ENCODE measurements at places on chromosomes 13 and 19. TPM values are rescaled to one million over a fixed set of nuclear protein-coding genes. Genes with fewer than 3 reads are reported as not detected.

DNA sequence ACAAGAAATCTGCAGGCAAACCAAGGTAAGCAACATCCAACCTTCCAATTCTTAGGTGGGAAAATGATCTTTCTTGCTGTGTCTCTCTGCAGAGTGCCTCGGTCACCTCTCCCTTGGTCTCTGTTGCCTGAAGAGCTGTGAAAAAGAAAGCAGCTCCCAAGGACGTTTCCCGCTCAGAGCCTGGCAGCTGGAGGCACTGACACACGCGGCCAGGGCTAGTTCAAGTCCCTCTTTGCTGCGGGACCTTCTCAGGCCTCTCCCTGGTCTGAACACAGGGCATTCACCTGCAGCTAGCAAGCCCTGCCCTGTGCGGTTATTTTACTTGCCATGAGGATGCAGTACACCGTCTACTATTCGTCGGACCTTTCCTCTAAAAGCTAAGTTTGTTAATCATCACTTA lies 3.8 kb downstream of the MED26 start:
- H3K27ac ChIP-seq: no peak overlapping the region
- no peaks in the 10 kb centered on the region for H3K27me3 ChIP-seq
- no peak overlapping the region for H3K4me3 ChIP-seq
- no peaks in the 10 kb centered on the region for H3K36me3 ChIP-seq
- H3K4me1 ChIP-seq: peaks cover 75% of the 10 kb centered on the region
- no peak for DNase-seq

Gene ERF
- 3.4 TPM for polyA plus RNA-seq

DNA sequence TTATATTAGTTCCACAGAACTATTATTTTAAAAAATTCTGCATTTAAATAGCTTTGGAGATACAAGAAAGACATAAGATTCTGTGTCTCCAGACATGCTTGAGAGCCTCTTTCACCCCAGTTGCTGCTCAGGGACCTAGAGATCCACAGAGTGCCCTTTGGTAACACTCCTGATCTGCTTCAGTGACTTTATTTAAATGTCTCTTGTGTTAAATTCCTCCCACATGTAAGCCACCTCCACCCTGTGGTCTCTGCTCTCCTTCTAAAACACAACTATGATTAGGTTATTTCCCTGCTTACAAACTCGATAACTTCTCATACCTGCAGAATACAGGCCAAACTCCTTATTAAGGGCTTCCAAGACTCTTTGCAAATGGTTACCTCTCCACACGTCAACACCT lies 141.0 kb downstream of the RFC3 start:
- H3K36me3 ChIP-seq: no peaks in the 10 kb centered on the region
- H3K27ac ChIP-seq: no peak overlapping the region
- H3K4me1 ChIP-seq: peaks cover 6% of the 10 kb centered on the region
- no peaks in the 10 kb centered on the region for H3K27me3 ChIP-seq

DNA sequence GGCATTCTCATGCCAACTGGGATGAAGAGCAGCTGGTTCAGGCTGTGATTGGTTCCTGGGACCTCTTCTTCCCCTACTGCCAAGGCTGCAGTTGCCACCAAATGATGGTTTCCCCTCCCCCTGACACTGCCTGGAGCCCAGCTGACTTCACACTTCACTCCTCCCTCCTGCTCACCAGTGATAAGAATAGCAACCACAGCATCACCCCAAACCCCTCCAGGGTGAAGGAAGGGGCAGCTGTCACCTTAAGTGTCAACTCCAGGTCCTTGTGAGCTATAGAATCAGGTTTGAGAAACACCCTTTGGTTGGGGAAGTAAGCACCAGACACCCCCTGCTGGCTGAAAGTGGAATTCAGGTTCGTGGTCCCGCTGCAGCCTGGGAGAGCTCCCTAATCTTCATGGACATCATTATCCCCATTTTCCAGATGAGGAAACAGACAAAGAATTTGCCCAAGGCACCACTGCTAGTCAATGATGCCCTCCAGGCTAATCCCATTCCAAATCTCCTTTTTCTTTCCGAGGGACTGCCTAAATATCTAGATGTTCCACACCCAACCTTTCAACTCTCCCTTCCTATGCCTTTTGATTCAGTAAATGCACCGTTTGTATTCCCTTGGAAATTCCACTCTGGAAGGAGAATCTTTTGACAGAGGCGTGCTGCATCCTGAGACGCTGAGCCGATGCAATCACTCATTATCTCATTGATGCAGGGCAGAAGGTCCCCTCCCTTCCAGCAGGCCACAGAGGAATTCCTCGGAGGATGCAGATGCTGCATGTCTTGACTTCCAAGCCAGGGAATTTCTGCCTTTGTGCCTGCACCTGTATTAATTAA lies 50.6 kb upstream of the UQCRFS1 start:
- no peak overlapping the region for H3K4me3 ChIP-seq
- no peaks in the 10 kb centered on the region for H3K4me1 ChIP-seq
- no peak overlapping the region for H3K27ac ChIP-seq
- DNase-seq: peak; percentile 14
- H3K27me3 ChIP-seq: peaks cover 33% of the 10 kb centered on the region

DNA sequence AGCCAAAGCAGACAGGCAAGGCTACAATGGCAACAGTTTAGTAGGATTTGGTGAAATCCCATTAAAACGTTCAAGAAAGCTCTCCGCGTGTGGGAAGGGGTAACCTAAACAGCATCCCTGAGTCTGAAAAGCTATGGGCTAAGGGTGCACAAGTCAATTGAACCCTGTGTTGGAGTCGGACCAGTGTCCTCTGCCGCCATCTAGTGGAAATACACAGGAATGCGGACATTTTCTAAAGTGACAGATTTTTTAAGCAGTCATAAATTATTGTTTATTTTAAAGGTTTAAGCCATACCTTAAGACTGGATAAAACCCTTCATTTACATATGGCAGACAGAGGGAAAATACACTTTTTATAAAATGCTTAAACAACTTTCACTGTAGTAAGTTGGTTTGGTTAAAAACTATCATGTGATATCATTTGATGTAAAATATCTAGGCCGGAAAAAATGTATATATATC lies 26.5 kb upstream of the LSM14A start:
- H3K36me3 ChIP-seq: no peaks in the 10 kb centered on the region
- no peaks in the 10 kb centered on the region for H3K4me1 ChIP-seq
- peak; percentile 38 for DNase-seq
- H3K27ac ChIP-seq: no peak overlapping the region
- no peaks in the 10 kb centered on the region for H3K27me3 ChIP-seq

Gene KCNRG
- polyA plus RNA-seq: not detected

DNA sequence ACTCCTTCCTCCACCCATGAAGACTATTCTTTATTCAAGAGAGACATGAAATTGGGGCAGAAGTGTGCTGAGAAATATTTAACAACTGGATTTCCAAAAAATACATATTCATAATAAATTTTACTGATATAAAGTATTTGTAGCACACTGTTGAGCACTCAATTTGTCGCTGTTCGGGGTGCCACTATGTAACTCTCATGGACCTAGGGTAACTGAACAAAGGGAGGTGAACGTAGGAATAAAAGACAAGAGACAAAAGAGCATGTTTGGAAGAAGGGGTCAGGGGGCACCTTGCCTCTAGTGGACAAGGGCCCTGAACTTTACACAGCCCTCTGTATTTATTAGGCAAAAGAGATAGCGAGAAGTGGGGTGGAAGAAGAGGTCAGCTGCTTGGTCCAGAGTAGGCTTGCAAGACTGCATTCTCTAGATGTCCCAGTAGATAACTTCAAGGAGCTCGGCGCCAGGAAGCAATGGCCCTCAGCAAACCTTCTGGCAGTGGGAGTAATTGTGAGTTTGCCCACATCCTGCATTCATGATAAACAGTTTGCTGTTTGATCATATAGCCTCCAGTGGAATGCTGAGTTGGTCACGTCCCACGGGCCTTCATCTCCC lies 4.5 kb upstream of the ZNF175 start:
- H3K4me1 ChIP-seq: peaks cover 41% of the 10 kb centered on the region
- no peak overlapping the region for H3K27ac ChIP-seq
- H3K4me3 ChIP-seq: no peak overlapping the region
- no peaks in the 10 kb centered on the region for H3K27me3 ChIP-seq
- no peak for DNase-seq

- H3K27ac ChIP-seq: no peak overlapping the region
- no peak overlapping the region for H3K4me3 ChIP-seq
- H3K36me3 ChIP-seq: no peaks in the 10 kb centered on the region
- DNase-seq: no peak
Measured at GRCh38 chr13:111622051-111622531, 301.6 kb downstream of the TEX29 start.

GRCh38 chr19:47324502-47324901 lies 7.5 kb upstream of the C5AR2 start:
- H3K4me1 ChIP-seq: no peaks in the 10 kb centered on the region
- no peak overlapping the region for H3K27ac ChIP-seq
- no peaks in the 10 kb centered on the region for H3K36me3 ChIP-seq

Gene NRTN
- 0.28 TPM for polyA plus RNA-seq

GRCh38 chr19:10820173-10820572 lies 15.8 kb downstream of the TMED1 start:
- no peak for DNase-seq
- peaks cover 15% of the 10 kb centered on the region for H3K36me3 ChIP-seq
- peak overlapping the region; percentile 62 for H3K4me3 ChIP-seq

Gene TRAPPC5
- 235 TPM for polyA plus RNA-seq

GRCh38 chr19:55116232-55116858 lies 1.1 kb downstream of the PPP1R12C start:
- peak; percentile 31 for DNase-seq
- peaks cover 7% of the 10 kb centered on the region for H3K36me3 ChIP-seq
- no peaks in the 10 kb centered on the region for H3K27me3 ChIP-seq
- H3K4me1 ChIP-seq: peaks cover 42% of the 10 kb centered on the region
- H3K4me3 ChIP-seq: peak overlapping the region; percentile 95

- DNase-seq: no peak
- no peaks in the 10 kb centered on the region for H3K36me3 ChIP-seq
- H3K4me3 ChIP-seq: peak overlapping the region; percentile 92
- H3K27ac ChIP-seq: peak overlapping the region; percentile 91
- peaks cover 39% of the 10 kb centered on the region for H3K4me1 ChIP-seq
Measured at GRCh38 chr19:10651851-10652250, 2.3 kb upstream of the ILF3 start.

- no peaks in the 10 kb centered on the region for H3K27me3 ChIP-seq
- H3K36me3 ChIP-seq: peaks cover 4% of the 10 kb centered on the region
- H3K4me1 ChIP-seq: peaks cover 18% of the 10 kb centered on the region
- no peak overlapping the region for H3K4me3 ChIP-seq
- DNase-seq: no peak
- H3K27ac ChIP-seq: no peak overlapping the region
Measured at GRCh38 chr19:55229145-55229788, 704 bp upstream of the TMEM86B start.

Gene SIGLECL1
- polyA plus RNA-seq: not detected

- no peaks in the 10 kb centered on the region for H3K36me3 ChIP-seq
- DNase-seq: no peak
- no peak overlapping the region for H3K27ac ChIP-seq
- no peaks in the 10 kb centered on the region for H3K27me3 ChIP-seq
- H3K4me3 ChIP-seq: no peak overlapping the region
Measured at GRCh38 chr13:101959016-101959415, 442.8 kb downstream of the FGF14 start.

- no peak overlapping the region for H3K27ac ChIP-seq
- no peaks in the 10 kb centered on the region for H3K36me3 ChIP-seq
- DNase-seq: no peak
- no peaks in the 10 kb centered on the region for H3K27me3 ChIP-seq
Measured at GRCh38 chr13:84864341-84864740, 934.9 kb downstream of the SLITRK6 start.

GRCh38 chr13:112453207-112453829 lies 77.2 kb downstream of the SPACA7 start:
- H3K4me3 ChIP-seq: no peak overlapping the region
- DNase-seq: no peak

DNA sequence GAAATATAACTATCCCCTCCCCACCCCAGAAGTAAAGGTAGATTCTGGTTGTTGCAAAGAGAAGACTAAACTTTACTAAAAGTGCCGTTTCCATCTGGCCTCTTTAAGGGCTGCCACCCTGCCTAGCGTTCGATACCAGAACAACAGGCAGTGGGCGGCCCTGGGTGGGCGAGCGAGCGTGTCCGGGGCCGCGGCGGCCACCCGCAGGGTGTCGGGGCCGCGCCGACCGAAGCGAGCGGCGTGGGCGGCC lies 2.6 kb downstream of the FGF9 start:
- DNase-seq: peak; percentile 53
- no peaks in the 10 kb centered on the region for H3K36me3 ChIP-seq
- H3K4me3 ChIP-seq: peak overlapping the region; percentile 88

- no peak for DNase-seq
- H3K27ac ChIP-seq: no peak overlapping the region
- H3K36me3 ChIP-seq: no peaks in the 10 kb centered on the region
- H3K4me1 ChIP-seq: peaks cover 10% of the 10 kb centered on the region
- peaks cover 13% of the 10 kb centered on the region for H3K27me3 ChIP-seq
- no peak overlapping the region for H3K4me3 ChIP-seq
Measured at GRCh38 chr13:23656637-23657371, 86.6 kb downstream of the TNFRSF19 start.

- no peak overlapping the region for H3K4me3 ChIP-seq
- no peaks in the 10 kb centered on the region for H3K36me3 ChIP-seq
- no peak for DNase-seq
- peaks cover 2% of the 10 kb centered on the region for H3K4me1 ChIP-seq
- peaks cover 3% of the 10 kb centered on the region for H3K27me3 ChIP-seq
Measured at GRCh38 chr13:44364345-44365000, 9.2 kb upstream of the SERP2 start.

Gene MAMSTR
- 0.21 TPM for polyA plus RNA-seq

DNA sequence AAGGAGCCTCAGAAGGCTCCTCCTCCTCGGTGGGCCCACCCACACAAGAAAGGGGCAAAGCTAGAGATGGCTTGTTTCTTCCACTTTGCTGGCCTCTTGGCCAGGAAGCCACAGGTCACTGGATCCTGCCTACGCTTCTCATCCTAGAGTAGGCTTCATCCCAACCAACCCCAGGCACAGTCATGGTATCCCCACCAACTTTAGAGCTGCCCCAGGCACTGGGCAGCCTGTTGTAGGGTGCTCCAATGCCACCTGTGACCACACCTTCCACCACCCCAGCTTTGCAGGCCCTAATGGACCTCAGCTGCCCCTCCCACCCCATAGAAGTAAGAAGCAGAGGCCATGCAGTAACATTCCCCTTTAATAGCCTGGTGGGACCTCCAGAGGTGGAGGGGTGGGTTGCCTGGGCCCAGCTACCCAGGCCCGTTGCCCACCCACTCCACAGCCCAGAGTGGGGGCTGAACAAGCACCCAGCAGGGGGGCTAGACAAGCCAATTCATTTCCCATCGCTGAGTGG lies 522 bp upstream of the CHMP2A start:
- DNase-seq: no peak

DNA sequence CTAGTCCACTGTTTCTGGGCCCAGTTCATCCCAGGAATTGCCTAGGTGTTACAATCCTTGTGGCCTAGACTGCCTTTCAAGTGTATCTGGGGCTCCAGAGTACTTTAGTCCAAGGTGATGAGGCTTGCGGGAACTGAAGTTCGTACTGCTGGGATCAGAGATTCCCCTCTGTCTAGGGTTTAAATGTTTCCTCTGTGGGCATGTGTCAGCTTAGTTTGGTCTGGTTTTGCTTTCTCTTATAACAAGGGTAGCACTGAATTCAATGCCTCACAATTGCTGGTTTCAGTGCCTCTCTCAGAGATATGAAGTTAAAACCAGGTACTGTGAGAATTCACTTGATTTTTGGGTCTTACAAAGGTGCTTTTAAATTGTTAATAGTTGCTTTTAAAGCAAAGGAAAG lies 30.8 kb downstream of the RGCC start:
- peaks cover 16% of the 10 kb centered on the region for H3K4me1 ChIP-seq
- no peak overlapping the region for H3K4me3 ChIP-seq
- no peak overlapping the region for H3K27ac ChIP-seq
- H3K36me3 ChIP-seq: peaks cover 25% of the 10 kb centered on the region
- DNase-seq: no peak
